ENCODE measurements at places on chromosomes 6 and 20.

GRCh38 chr6:161489626-161490306, 215.9 kb upstream of the AGPAT4 start:
- DNase-seq = no peak

GRCh38 chr6:105985816-105986632, 100.1 kb upstream of the PRDM1 start:
- no peak for DNase-seq

GRCh38 chr6:89580997-89581666, 57.4 kb downstream of the LYRM2 start:
- no peak for DNase-seq

DNA sequence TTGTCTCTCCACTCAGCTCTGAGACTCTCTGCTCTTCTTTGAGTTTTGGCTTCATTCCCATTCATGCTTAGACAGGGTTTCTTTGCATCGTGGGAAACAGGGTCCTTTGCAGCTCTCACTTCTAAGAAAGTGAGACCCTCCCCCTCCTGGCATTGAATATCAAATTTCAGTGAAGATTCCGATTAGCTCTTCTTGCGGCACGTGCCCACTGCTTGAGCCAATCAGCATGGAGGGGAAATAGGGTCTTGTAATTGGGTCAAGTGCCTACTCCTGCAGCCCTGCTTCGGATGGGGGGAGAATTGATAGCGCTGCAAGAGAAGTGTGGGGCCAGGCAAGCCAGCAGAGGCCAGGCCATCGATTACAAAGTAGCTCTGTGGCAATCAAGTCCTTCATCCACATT, 69.6 kb downstream of the TFAP2C start:
- no peak for DNase-seq

GRCh38 chr6:106325336-106326178, at the start of gene ATG5:
ATG5 (minus strand) TSS chr6:106325760; CDS start chr6:106316208, 9,552 bp downstream.
- DNase-seq = peak; percentile 99

DNA sequence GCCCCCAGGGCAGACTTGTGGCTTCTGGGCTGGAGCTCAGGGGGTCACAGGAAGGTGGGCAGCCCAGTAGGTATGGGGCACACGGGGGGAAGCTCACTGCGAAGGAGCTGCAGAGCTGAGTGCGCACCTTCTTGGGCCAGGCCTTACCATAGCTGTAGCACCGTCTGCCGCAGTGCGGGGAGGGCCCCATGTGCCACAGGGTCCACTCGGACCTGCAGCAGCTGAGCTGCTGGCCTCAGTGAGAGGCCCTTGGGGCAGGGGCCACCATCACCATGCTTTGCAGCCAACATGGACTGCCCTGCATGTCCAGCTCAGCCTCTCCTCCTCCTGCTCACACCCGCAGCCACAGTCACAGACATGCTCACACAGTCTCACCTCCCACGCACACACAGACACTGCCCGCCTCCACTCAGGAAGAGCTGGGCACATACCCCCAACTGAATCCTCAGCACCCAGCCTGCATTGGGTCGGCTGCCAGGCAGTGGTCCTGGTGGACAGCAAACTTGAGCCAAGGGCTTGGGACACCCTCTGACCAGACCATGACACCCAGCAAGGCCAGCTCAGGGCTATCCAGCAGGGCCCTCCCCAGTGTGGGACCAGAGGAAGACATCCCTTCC, 35.3 kb downstream of the YTHDF1 start:
- no peak for DNase-seq

GRCh38 chr6:93970684-93971083, 551.3 kb upstream of the EPHA7 start:
- DNase-seq = no peak

GRCh38 chr20:11411765-11412164, 505.9 kb upstream of the BTBD3 start:
- no peak for DNase-seq

GRCh38 chr6:12575961-12576360, 140.6 kb upstream of the PHACTR1 start:
- DNase-seq = no peak

- no peak for DNase-seq
Observed at GRCh38 chr20:45732199-45732598, 10.1 kb downstream of the SPINT4 start.

- DNase-seq = no peak
Observed at GRCh38 chr6:25844518-25844917, 12.7 kb upstream of the SLC17A1 start.

DNA sequence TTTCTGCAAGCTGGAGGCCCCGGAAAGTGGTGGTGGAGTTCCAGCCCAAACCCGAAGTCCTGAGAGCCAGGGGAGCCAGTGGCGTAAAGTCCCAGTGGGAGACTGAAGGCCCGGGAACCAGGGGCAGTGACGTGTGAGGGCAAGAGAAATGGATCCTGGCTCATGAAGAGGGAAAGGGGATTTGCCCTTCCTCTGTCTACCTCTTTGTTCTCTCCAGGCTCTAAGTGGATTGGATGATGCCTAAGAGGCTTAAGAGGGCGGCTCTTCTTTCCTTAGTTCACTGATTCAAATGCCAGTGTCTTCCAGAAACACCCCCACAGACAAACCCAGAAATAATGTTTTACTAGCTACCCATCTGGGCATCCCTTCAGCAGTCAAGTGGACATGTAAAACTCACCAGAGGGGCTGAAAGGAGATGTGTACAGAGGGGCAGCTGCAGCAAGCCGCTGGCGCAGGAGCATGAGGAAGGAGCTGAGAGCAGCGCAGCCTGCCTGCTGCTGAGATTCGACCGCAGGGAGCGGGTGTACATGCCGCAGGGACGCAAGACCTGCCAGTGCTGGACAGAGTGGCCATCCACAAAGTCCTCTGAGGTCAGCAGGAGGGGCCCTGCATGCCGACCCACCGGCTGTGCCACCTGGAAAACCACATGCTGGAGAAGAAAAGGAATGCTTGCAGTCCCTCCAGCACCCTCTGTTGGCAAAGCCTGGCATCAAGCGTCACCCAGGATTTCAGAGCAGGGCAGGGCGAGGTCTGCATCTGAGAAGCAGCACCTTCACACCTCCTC, 29.5 kb downstream of the CDYL start:
- no peak for DNase-seq

DNA sequence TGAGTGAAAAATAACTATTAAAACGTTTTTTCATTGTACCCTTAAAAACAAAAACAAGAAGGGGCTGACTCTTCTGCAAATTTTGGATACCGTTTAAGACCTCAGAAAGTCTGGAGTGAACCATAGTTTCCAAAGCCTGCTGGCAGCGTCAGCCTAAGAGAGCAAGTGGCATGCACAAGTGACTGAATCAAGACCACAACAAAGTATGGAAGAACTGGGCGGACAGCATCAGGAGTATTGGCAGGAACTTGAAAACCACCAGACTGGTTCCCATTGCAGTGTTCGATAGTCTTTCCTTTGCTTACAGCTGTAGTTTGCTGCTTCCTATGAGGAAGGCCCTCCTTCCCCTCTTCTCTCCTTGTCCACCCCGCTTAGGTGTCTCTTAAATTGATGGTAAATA, 33.7 kb upstream of the MYLIP start:
- no peak for DNase-seq

DNA sequence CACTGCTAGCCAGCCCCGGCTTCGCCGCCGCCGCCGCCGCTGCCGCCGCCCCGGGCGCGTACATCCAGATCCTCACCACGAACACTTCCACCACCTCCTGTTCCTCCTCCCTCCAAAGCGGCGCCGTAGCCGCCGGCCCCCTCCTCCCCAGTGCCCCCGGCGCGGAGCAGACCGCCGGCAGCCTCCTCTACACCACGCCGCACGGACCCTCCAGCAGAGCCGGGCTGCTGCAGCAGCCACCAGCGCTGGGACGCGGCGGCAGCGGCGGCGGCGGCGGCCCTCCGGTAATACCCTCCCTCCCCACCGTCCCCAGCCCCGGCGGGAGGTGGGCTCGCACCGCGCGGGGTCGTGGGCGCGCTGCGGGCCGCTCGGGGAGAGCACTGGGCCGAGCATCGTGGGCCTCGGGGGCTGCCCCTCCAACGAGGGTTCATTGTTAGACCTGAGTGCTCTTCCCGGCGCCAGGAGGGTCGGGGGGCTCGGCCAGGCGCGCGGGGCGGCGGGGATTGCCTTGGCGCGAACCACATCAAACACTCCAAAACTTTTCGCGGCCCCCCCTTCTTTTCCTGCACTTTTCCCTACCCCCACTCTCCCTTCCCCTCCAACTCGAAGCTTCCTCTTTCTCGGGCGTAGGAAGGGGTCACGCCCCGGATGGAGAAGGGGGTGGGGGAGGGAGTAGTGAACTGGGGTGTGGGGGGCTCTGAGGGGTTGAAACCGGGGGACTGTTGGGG, 827 bp downstream of the E2F3 start:
- peak; percentile 41 for DNase-seq

DNA sequence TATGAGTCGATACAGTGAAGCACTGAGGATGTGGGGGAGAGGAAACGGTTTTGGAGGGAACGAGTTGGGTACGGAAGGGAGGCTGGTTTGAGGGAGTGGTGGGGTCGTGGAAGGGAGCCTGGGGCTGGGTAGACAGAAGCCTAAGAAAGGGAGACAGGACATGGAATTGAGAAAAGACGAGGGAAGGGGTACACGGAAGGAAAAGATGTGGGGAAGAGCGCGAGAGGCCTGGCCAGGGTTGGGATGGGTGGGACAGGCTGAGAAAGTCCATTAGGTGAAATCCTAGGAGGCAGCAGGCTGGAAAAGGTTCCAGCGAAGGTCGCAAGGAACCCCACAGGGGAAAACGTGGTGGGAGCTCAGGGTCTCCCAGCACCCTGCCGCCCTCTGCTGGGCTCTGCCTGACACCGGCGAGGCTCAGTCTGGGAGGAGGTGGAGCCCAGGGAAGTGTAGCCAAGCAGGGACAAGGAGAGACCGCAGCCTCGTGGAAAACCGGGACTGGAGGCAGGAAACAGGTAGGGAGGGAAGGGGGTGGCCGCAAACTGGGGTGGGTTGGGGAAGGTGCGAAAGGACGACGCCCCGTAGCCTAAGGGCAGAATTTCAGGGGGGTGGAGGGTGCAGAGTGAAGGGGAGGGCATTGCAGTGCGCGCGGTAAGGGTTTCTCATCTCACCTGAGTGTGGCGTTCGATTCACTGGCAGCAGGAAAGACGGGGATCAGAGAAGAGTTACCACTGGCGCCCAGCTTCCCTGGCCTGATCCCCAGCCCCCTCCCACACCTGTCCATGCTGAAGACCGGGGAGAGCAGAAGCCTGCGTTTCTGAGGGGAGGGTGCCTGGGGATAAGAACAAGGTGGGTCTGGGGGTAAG, 4.3 kb downstream of the GABBR1 start:
- no peak for DNase-seq

DNA sequence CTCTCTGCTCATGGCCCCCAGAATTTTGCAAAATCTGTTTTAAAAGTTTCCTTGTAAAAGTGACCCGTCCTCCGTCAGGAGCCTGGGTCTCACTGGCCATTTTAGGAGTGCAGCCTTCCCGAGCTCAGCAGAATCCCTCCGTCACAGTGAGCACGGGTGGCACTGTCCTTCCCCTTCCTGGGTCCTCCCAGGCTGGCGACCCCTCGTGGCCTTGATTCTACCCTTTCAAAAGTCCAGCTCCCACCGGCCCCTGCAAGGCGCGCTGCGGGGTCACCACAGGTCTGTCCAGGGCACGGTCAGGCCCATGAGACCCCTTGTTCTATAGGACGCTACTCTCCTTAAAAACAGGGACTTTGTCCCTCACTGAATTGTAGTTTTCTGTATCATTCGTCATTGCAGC, 112.7 kb downstream of the PSMB1 start:
- no peak for DNase-seq
